Nucleus accumbens (tissue), 56 donors: ENCODE measurements at places on chromosomes 12 and 14.

- DNase-seq: no peak
Measured at GRCh38 chr12:42186793-42187192, 42.1 kb upstream of the GXYLT1 start.

- no peak for DNase-seq
Measured at GRCh38 chr12:115840159-115840558, 437.3 kb downstream of the MED13L start.

GRCh38 chr14:50714450-50715073, 46.5 kb upstream of the SAV1 start:
- no peak for DNase-seq

GRCh38 chr12:24901576-24902461, 47.1 kb downstream of the BCAT1 start:
- peak; percentile 65 for DNase-seq

- DNase-seq: no peak
Measured at GRCh38 chr14:47120645-47121044, 469.1 kb upstream of the RPL10L start.

GRCh38 chr12:61412201-61412600, 848.0 kb upstream of the USP15 start:
- no peak for DNase-seq

- DNase-seq: no peak
Measured at GRCh38 chr12:26608706-26609105, 224.3 kb downstream of the ITPR2 start.

DNA sequence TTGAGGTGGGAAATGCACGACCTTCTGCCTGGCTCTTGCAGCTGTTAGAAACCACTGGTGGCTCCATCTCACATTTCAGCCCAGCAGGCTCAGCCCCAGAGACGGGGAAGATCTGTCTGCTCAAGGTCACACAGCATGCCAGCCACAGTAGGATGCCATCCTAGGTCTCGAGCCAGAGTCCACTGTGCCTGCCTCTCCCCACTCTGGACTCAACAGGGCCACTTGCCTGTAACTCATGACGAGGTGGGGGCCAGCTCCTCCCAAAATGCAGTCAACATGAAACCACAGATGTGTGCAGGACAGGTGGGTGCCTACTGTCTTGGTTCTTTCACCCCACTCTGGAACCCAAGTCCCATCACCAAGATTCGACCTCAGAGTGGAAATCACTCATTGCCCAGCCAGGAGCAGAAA, 23.2 kb downstream of the BCL11B start:
- no peak for DNase-seq

GRCh38 chr14:98835825-98836100, 436.2 kb downstream of the BCL11B start:
- DNase-seq: no peak

- no peak for DNase-seq
Measured at GRCh38 chr14:104634886-104635570, 30.5 kb upstream of the TMEM179 start.

GRCh38 chr14:38758661-38759060, 344.4 kb downstream of the SEC23A start:
- no peak for DNase-seq

DNA sequence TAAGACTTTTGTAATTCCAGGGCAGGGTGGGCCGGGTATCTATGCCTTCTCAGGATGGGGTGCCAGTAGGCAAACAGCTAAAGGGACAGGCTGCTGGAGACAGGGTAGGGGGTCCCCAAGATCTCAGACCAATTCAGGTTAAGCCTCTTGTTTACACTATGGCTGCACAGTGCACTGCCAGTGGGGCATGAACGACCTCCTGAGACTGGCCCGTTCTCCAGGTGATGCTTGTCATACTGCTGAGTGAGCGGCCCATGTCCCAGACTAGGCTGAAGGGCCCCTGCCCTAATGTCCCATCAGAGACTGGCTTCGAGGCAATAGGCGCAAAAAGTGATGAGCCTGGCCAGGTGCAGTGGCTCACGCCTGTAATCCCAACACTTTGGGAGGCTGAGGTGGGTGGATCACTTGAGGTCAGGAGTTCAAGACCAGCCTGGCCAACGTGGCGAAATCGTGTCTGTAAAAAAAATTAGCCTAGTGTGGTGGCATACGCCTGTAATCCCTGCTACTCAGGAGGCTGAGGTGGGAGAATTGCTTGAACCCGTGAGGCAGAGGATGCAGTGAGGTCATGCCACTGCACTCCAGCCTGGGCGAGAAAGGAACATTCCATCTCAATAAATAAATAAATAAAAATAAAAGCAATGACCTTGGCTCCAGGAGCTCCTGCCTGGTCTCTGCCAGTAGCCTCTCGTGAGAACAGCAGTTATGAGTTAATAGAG, 12.6 kb downstream of the SLC25A29 start:
- no peak for DNase-seq

DNA sequence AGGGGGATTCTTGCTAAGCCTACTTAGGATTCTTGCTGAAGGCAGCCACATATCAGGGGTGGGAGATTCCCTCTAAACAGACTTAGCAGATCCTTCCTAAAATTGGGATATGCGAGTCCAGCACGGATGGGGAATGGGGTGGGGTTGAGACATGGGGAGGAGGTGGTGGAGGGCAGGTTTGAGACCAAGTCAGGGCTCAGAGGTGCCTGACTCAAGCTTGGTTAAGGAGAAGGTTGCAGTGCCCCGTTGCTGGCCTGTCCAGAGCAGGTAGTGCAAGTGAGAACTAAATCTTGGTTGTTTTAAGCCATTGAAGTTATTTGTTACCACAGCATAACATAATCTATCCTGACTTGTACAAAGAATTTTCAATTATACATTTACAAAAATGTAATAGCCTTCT, 359.7 kb downstream of the AACS start:
- no peak for DNase-seq

DNA sequence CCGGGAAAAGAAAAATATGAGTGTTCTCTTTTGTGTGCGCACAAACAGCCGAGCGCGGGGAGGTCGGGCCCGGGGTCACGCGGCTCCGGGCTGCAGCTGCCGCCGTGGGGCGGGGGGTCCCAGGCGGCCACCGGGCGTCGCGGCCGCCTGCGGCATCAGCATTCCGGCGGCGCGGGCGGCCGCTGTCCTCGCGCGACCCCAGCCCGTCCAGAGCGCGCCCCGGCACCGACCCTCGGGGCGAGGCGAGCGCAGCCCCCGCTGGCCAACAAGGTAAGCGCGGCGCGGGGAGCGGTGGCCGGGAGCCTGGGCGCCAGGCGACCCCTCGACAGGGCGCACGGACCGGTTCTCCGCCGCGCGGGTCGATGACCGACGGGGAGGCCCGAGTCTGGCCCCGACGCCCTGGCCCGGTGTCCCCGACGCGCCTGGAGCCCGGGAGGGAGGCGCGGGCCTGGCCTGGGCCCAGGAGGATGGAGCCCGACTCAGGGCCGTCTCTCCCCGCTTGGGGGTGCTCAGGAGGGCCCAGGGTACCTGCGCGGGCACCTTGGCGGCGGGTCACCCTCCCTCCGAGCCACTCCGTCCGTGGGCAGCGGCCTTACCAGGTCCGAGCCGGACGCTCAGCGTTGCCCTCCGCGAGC, 103.9 kb upstream of the DIO3 start:
- DNase-seq: no peak

- DNase-seq: no peak
Measured at GRCh38 chr12:76069339-76069738, 15.1 kb downstream of the NAP1L1 start.

- DNase-seq: no peak
Measured at GRCh38 chr14:36986407-36986806, 186.0 kb downstream of the SLC25A21 start.

DNA sequence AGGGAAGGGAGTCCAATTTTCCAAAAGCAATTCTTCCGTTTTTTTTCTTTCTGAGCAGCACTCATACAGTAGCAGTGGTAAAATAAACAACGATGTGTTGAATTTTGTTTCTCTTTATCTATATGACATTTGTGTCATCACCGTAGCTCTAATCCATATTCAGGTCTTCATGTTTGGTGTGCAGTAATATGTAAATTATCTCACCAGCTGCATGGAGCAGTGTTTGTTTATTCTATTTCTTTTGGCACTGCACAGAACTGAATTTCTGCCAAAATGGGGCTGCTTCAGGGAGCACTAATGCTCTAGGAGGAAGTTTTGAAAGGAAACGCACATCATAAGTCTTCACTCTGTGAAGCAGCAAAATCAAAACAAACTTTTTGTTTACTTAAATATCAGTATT, 130.0 kb upstream of the NPAS3 start:
- no peak for DNase-seq

GRCh38 chr14:52003324-52003723, 14.0 kb downstream of the RTRAF start:
- DNase-seq: no peak

- no peak for DNase-seq
Measured at GRCh38 chr12:5505751-5506150, 73.8 kb downstream of the NTF3 start.

DNA sequence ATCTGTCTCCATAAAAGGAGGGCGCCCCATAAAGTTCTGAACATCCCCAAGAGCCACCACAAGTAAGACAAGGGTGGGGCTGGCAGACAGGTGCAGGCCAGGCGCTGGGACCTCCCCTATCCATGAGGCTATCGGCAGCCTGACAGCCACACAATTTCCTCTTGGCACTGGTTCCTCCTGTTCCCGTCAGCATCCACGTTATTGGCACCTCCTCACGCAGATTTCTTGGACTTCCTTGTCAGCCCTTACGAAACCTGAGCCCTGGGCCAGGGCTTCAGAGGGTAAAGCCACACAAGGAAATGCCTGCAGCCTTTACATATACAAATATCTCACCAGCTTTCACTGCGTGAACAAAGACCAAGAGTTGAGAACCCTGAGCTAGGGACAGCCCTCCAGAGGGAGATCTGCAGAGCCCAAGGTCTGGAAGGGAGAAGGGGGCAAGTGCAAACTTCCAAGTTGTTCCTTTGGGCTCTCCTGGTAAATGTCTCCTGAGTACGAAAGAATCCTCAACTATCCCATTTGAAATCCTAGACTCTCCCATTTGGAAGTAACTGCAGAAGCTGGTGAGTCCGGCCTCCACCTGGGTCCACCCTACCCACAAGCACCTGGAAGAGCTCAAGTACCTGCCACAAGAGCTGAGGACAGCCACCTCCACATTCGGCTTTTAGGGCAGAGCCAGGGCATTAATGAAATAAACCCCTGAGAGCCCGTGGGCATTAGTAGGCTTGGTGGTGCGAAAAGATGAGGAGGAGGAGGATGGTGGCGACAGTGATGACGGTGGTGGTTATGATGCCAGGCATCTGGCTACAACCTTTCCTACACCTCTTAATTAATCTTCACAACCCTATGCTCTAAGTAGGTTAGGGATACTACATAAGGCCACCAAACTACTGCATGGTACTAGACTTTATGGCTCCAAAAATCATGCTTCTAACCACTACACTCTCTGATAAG, 5.5 kb upstream of the TC2N start:
- no peak for DNase-seq

DNA sequence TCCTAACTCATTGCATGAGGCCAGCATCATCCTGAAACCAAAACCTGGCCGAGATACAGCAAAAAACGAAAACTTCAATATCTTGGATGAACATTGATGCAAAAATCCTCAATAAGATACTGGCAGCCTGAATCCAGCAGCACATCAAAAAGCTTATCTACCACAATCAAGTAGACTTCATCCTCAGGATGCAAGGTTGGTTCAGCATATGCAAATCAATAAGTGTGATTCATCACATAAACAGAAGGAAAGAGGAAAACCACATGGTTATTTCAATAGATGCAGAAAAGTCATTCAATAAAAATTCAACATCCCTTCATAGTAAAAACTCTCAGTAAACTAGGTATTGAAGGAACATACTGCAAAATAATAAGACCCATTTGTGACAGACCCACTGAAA, 56.5 kb upstream of the PPFIA2 start:
- DNase-seq: no peak

GRCh38 chr12:95802482-95803270, 12.1 kb upstream of the NTN4 start:
- no peak for DNase-seq

DNA sequence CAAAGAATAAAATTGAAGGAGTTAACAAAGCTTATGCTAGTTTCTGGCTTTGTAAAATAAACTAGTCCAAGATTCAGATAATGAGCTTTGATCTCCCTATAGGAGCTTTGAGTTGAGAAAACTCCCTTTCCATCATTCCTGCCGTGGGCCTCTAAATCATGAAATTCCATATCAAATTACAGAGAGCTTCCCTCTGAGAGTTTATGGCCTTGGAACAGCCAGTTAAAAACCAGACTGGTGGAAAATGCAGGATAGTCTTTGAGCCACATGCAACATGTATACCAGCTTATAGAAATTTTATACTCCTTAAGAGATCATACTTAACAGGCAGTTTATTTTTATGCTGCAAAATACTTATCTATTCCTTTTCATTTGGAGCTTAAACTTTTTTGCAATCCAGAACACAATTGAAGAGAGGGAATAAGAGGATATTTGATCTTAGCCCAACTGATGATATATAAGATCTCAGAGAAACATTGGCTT, 175.8 kb upstream of the ATP2B1 start:
- DNase-seq: no peak

GRCh38 chr14:102667703-102668102, 75.3 kb downstream of the RCOR1 start:
- no peak for DNase-seq

DNA sequence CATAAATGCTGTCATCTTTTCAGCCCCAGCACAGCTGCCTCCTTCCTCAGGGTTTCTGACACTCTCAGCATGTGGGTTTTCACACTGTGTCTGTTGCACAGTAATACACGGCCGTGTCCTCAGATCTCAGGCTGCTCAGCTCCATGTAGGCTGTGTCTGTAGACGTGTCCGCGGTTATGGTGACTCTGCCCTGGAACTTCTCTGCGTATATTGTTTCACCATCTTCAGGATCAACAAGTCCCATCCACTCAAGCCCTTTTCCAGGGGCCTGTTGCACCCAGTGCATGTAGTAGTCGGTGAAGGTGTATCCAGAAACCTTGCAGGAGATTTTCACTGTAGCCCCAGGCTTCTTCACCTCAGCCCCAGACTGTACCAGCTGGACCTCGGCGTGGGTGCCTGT, 1210.6 kb downstream of the TMEM121 start:
- no peak for DNase-seq

DNA sequence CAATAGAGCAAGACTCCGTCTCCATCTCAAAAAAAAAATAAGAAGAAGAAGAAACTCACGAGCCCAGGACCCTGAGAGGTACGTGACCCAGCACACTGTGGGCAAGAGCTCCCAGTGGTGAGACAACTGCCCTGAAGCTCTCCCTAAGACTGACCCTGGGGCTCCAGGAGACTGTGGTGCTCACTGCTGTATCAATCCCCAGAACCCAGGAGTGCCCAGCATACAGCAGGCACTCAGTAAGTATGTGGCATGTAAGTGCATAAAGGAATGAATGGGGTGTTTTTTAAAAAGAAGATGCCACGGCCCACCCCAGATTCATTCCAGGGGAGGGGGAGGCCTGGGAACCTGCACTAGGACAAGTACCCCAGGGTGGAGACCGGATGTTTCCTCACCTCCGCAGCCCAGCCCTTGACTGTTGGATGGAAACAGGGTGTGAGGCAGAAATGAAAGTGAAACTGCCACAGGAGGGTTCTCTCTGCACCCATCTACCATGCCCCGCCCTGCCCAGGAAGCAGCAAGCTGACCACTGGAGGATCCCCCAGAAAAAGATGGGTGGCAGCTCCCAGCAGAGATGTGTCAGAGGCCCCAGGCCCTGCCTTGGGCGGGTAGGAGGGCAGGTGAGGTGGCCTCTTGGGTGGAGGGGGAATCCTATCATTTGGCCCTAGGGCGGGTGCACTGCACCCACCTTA, 12.2 kb downstream of the ITPK1 start:
- no peak for DNase-seq
